ENCODE measurements at places on chromosomes 4 and X.

GRCh38 chr4:38008571-38009021 is 48.4 kb downstream of the PTTG2 start:
- peak; percentile 20 for DNase-seq

DNA sequence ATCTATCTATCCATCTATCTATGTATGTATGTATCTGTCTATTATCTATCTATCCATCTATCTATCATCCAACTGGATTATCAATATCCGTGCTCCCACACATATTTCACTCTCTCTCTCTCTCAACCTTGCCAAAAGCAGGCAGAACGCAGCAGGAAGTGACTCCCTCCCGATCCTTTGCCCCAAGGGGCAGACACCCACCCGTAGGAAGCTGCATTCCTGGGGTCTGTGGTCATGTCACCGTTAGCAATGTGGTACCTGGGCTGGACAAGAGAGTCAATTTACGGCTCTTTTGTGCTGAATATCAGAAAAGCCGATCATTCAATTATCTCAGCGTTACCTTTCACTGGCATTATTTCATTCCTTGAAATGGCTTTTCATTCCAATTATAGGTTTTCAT is 119.6 kb upstream of the PPP2R3B start:
- no peak for DNase-seq

DNA sequence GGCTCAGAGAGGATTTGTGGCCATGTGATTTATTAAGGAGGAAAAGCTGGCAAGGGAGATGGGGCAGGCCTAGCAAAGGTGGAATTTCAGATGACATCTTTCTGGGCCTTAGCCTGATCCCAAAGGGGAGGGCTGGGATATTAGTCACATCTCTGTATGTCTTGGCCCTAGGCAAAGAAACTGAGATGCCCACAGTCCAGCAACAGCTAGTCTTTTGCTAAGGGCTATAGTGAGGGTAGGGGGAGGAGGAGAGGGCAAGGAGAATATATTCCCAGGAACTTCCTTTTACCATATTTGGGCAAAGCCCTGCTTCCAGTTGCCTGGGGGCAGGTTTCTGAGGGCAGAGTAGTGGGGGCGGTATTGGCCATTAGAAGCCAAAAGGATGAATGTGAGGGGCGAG is 209.8 kb upstream of the NR3C2 start:
- no peak for DNase-seq

- DNase-seq, result peak; percentile 46
Observed at GRCh38 chr4:128385683-128386304, 98.2 kb upstream of the PGRMC2 start.

DNA sequence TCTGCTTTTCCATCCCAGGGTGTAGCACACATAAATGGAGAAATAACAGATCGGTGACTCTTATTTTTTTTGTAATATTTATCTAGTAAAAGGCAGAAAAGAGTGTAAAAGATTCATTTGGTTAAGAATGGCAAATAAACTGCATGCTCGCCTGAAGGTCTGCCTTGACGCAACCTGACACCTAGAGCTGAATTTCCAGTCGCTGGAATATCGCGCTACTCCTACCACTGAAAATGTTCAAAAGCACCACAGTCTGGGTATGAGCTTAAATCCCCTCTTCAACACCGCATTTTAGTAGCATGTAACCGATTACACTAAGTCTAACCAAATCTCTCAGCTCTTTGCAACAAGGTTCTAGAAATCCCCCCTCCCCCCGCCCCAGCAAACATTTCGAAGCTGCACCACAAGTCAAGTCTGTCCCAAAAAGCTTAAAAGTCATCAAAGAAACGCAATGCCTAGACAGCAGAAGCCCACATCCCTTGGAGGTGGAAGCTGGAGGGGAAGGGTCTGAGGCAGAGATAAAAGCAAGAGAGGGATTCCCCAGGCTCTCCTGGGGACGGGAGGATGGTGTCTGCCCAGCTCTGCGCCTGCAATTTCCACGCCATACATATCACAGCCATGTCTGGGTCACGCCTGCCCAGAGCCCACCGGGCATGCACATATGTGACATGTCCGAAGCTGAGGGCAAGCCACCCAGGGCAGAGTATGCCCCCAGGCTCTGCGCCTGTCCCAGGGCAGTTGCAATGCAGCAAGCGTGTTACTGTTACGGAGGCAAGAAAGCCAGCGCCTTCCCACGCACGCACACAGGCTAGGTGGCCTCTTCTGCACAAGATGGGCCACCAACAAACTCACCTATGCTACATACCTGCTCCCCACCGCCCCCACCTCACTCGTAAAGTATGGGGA is 1.4 kb downstream of the FGF13 start:
- no peak for DNase-seq

- DNase-seq, result no peak
Observed at GRCh38 chr4:159240687-159241086, 137.8 kb downstream of the RAPGEF2 start.

DNA sequence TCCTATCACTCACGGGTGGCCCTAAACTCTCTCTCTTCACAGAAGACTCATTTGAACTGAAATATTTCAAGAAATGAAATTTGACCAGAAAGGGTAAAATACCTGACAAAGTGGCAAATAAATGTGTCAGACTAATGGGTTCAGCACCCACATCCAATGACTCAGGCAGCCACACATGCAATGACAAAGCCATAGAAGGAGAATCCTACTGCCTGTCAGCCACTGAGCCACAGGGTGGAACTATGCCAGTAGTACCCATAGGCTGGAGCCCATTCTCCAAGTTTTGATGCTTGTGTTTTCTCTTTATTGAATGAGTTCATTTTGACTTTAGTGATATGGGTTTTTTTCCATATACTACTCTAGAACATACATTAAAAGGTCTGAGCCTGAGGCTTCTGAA is 179.0 kb downstream of the BEND2 start:
- no peak for DNase-seq

DNA sequence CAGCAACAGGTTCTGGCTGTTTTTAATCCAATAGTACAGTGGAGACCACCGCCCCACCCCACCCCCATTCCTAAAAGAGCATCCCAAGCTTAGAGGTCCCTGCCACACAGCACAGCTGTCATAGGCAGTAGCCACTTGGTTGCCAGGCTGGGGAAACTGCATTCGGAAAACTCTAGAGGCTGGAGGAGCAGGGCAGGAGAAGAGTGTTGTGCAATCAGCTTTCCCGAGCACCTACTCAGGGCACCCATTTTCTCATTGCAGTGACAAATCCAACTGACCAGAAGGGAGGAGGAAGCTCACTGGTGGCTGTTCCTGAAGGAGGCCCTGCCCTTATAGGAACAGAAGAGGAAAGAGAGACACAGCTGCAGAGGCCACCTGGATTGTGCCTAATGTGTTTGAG is 1.1 kb downstream of the CXCL1 start:
- no peak for DNase-seq

DNA sequence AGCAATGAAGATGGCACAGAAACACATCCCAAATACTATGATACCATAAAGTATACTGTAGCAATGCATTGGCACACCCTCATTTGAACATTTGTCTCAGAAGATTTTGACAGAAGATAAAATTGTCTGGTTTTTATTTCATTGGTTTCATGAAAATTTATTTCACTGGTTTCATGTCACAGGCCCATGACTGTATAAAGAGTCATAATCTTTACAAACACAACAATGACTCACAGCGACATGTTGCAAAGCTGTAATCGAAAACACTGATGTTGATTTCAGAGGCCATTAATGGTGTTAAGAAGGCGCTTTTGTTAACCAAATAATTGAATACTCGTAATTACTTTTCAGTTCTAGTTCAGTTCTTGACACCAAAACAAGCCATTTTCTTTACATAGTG is 8.1 kb upstream of the DTHD1 start:
- no peak for DNase-seq

- peak; percentile 19 for DNase-seq
Observed at GRCh38 chrX:151680805-151681204, 14.5 kb upstream of the PRRG3 start.

GRCh38 chr4:12221031-12221430 is 792.3 kb upstream of the HS3ST1 start:
- DNase-seq, result no peak

DNA sequence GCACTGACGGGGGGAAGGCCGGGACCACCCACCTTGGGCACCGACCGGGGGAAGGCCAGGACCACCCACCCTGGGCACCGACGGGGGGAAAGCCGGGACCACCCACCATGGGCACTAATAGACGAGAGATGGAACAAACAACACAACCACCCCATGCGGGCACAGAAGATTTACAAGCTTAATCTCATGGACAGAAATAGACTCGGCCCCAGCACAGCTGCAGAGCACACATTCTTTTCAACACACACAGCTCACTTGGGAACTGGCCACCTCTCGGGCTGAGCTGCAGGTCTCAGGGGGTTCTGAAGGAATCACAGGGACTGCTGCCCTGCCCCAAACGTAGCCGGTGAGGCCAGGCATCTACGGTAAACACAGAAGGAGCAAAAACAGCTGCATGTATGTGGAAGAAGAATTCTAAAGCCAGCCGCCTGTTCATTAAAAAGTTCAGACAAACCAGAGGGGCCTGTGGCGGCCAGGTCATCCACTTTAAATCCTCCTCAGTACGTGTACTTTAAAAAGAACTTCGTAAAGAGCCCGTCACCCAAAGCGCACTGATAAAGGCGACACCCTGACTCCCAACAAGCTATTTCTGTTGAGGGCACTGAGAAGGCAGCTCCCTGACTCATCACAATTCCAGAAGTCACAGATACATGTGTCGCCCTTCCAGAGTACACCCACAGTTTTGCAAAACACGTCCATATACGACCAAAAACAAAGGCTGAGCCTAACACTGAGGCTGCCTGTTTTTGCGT is 17.7 kb downstream of the PPP2R3B start:
- peak; percentile 19 for DNase-seq

- no peak for DNase-seq
Observed at GRCh38 chr4:18676526-18676915, 655.0 kb upstream of the LCORL start.

DNA sequence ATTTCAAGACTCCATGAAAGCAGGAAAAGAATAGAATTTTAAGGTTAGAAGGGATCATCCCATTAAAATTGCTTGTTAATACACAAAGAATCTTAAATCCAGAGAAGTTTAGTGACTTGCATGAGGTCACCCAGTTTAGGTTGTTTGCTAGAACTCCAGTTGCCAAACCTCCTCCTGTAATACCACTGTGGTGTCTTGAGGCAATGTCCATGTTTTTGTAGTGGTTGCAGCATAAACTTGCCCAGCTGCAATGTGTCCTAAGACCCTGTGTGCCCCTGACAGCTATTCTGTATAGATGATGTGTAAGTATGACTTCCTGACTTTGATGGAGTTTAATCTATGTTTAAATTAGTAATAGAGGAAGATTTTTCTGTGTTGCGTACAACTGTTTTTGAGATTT is 6.3 kb downstream of the SFRP2 start:
- DNase-seq, result no peak

GRCh38 chr4:24055623-24056022 is 165.8 kb upstream of the PPARGC1A start:
- DNase-seq, result no peak

- no peak for DNase-seq
Observed at GRCh38 chrX:45324941-45325340, 124.3 kb upstream of the DIPK2B start.

- peak; percentile 71 for DNase-seq
Observed at GRCh38 chr4:80989921-80990544, 40.5 kb upstream of the BMP3 start.

DNA sequence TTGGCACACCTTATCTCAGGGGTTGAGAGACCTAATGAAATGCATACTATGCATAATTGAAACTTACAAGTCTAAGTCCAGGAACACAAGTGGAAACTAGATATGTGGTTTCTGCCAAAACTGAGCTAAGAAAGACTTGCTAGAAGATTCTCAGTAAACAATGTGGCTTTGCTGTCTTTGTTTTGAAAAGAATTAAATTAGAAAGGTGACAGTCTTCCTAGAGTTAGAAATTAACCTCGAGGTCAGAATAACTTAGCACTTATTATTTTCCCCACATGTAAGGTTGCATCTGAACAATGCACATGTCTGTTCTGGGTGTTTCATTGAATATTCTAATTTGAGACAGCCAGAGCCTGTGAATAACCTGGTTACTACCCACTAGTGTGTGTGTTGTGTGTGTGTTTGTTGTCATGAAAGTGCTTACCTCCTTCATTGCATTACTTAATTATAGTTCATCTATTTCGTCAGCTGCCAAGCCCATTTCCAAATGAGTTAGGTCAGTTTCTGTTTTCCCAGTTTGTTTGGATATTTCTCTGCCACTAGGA is 1.5 kb downstream of the EREG start:
- no peak for DNase-seq

Measured in cerebellar cortex (tissue), 1 donor.